Stomach (tissue), 19 donors: ENCODE measurements at places on chromosomes 13 and 19. TPM values are rescaled to one million over a fixed set of nuclear protein-coding genes. Genes with fewer than 3 reads are reported as not detected.

DNA sequence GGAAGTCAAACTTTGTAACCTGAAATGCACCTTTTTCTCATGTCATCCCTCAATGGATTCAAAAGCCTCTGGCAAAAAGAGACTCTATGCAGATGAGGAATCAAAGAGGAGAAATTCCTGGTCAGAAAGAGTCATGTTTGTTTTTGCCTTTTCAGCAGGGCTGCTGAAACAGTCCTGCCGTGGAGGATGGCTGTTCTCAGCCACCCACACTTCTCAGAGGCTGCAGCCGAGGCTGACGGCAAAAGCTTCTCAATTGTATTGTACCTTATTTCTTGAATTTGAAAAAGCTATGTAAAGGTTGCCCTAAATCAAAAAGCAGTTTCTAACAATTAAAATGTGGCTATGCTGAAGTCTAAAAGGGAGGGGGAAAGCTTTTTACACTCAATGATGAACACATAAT, 385.3 kb downstream of the KCTD12 start:
- DNase-seq, result no peak

DNA sequence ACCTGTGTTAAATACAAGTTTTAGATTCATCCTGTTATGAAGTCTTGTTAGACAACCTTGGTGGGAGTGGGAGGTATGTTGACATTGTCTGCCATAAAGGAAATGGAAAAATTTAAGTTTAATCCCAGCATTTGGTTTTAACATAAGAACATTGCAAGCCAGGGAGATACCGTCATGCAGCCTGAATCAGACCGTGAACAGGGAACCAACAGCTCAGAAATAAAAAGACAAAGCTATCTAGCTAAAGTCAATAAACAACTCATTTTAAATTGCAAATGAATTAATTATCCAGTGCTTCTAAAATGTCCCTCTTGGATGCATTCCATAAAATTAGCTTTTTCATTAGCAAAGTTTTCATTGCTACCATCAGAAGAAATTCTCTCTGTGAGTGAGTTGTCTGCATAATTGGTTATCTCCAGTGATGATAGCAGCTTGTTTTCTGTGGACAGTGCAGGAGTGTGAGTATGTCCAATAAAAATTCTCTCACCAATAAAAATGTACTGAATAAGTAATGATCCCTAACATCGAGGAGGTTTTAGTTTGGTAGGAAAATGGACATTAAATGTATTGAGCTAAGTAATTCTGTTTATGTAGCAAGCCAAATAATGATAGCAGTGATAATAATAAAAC, 170.6 kb upstream of the TMTC4 start:
- DNase-seq, result no peak

Gene MUC16
- not detected for total RNA-seq

Gene ERVK3-1
- 53.8 TPM for total RNA-seq

- DNase-seq, result no peak
Measured at GRCh38 chr13:19172007-19172646, 9.5 kb downstream of the TUBA3C start.

Gene CGB5
- total RNA-seq, result not detected

GRCh38 chr19:33997690-33998089, 174.6 kb upstream of the LSM14A start:
- no peak for DNase-seq
